ENCODE measurements at places on chromosomes 12 and 14. TPM values are rescaled to one million over a fixed set of nuclear protein-coding genes. Genes with fewer than 3 reads are reported as not detected.

RFX4 gene
- not detected for total RNA-seq

DNAJC22 gene
- total RNA-seq, result 0.48 TPM

TAS2R8 gene
- not detected for total RNA-seq

GRCh38 chr12:64889434-64890216, 65.2 kb downstream of the TBC1D30 start:
- no peak for DNase-seq

GRCh38 chr14:102182190-102182589, 42.5 kb downstream of the WDR20 start:
- no peak for DNase-seq

- DNase-seq, result no peak
These were observed 121.7 kb downstream of the SLC38A1 start for GRCh38 chr12:46147144-46147543.

- no peak for DNase-seq
These were observed 43.3 kb upstream of the GPR132 start for GRCh38 chr14:105108516-105108864.

- DNase-seq, result no peak
These were observed 127.6 kb downstream of the ANO6 start for GRCh38 chr12:45343269-45344051.

DNA sequence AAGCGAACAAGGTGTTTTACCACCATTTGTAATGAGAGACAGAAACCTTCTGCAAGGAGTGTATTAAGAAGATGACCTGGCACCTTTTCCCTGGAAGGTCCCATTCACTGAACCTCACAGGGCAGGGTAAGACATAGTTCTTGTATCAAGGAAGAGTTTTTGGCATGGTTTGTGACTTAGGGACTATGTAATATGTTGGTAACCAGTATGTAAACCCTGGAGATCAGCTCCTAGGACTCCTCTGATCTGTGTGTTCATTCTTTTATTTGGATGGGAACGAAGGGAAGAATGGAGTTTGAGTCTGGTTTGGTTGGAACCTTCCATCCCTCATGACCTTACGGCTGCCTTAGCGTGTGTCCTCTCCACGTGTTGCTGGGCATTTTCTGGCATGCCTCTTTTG, 175.4 kb downstream of the CAND1 start:
- no peak for DNase-seq

DNA sequence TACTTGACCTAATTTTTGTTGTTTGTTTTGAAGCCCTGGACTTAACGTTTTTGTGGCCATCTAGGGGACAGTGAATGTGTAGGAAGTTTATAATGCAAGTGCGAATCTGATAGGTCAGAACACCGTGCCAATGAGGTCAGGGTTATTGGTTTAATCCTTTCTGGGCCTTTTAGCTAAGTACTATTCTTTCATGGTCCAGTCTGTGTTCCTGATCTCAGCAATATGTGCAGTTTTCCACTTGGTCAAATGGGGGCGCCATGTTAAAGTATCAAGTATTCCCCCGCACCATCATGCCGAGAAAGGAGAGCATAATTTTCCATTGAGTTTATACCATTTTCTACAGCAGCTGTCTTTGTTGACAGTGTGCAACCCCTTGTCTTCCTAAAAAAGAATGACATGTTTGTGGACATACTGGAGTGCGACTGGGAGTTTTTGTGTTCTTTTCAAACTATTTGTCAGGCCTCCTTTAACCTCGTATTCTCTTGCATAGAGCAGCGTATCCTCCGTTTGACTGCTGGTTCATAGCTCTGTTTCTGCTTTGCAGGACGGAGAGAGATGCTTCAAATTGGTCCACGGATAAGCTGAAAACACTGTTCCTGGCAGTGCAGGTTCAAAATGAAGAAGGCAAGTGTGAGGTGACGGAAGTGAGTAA, 1.3 kb downstream of the AHSA1 start:
- DNase-seq, result peak; percentile 71

- no peak for DNase-seq
These were observed 369 bp downstream of the DEPDC4 start for GRCh38 chr12:100266585-100266834.

DNA sequence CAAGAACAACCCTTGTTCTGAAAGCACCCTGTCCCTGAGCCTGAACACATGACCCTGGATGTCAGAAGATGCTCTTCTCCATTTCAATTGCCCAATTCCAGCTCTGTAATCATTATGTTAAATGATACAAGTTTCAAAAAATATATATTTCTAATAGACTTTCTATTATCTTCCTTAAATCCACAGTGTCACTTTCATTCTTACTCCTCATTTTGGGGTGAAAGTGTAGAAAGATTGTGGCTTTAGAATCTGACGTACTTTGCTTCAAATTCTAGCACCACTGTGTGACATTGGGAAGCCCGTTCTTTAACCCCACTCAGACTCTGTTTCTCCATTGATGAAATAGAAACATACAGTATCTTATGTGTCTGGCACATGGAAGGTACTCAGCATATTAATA, 83.2 kb downstream of the ETV6 start:
- no peak for DNase-seq

GRCh38 chr14:101761881-101762529, 496 bp downstream of the PPP2R5C start:
- DNase-seq, result no peak

Measured in glomerular endothelial cell (primary cell).